ENCODE measurements at places on chromosomes 6 and 20.

GRCh38 chr6:159184559-159184958 is 15.4 kb downstream of the FNDC1 start:
- no peak for DNase-seq

GRCh38 chr6:72689107-72689954 is 67.5 kb downstream of the KCNQ5 start:
- DNase-seq: peak; percentile 64

GRCh38 chr6:89311853-89312531 is 3.1 kb downstream of the GABRR2 start:
- no peak for DNase-seq

- no peak for DNase-seq
These were observed 444.3 kb downstream of the BCKDHB start for GRCh38 chr6:80550748-80551147.

DNA sequence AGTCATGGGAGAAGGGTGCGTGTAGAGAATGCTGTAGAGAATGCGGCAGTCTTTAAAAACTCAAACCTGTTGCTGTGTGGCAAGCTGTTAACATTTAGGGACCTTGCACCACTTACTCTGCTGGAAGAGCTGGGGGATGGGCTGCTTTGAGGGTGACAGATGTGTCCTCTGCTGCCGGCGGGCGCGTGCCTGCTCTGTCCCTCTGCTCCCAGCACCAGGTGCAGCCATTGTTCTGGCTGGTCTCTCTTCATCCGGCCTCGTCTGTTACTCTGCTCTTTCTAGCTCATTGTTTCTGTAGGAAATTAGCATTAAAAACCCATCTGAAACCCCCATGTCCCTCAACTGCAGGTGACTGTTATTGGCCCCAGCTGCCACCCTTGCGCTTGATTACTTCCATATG is 78.5 kb downstream of the CBFA2T2 start:
- peak; percentile 77 for DNase-seq

DNA sequence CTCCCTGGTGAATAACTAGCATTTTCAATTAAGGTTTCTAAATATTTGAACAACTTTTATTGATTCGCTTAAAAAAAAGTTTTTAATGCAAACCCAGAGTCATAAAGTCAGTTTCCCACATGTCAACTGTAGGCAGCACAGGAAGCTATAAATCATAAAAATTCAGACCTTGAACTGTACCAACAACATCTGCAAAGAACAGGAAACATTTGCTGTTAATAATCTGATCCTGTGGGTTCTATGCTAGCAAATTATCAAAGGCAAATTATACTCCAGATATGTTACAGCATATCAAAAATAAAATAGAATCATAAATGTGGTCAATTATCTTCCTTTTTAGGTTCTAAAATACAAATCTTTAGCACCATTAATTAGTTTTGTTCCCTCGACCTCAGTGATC is 16.6 kb upstream of the MAP7 start:
- no peak for DNase-seq

- DNase-seq: no peak
These were observed 1055.1 kb upstream of the GJE1 start for GRCh38 chr6:141077355-141078333.

GRCh38 chr6:53616450-53617357 is 48.9 kb downstream of the KLHL31 start:
- no peak for DNase-seq

DNA sequence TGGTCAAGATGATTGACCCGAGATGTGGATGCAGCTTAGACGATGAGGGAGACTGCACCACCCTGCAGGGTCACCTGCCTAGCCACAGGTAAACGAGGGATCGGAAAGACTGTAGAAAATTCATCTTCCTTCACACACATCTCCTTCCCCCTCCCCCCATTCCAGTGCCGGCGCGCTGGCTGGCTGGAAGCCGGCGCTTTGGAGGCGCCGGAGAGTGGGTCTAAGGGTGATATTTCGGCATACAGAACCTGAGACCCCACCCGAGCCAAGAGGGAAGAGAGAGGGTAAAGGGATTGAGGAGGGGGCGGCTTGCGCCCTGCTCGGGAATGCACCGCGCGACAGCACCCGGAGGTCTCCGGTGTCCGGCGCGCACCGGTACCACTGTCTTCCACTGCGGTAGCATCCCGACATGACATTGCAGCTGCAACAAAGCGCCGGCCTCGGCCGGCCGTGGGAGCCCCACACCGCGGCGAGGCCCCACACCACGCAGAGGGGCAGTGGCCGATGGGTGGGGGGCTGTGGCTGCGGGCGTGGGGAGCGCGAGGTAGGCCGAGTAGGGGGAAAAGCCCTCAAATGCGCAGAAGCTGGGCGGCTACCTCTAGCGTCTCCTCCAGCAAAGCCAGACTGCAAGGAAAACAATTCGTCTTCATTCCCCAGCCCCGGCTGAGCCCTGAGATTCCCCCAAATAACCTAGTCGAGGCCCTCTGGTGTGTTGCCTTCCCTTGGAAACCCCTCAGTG is 984 bp downstream of the TNFRSF21 start:
- peak; percentile 37 for DNase-seq

DNA sequence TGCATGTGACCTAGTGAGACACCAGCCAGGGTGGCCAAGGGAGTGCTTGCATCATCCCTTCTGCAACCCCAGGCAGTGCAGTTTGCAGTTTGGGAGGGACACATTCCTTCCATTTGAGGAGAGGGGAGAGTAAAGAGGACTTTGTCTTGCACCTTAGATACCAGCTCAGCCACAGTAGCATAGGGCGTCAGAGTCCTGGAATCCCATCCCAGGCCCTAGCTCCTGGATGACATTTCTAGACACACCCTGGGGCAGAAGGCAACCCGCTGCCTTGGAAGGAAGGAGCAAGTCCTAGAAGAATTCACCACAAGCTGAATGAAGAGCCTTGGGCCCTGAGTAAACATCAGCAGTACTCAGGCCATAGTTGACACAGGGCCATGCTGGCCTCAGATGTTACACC is 680.4 kb upstream of the IMPG1 start:
- no peak for DNase-seq

DNA sequence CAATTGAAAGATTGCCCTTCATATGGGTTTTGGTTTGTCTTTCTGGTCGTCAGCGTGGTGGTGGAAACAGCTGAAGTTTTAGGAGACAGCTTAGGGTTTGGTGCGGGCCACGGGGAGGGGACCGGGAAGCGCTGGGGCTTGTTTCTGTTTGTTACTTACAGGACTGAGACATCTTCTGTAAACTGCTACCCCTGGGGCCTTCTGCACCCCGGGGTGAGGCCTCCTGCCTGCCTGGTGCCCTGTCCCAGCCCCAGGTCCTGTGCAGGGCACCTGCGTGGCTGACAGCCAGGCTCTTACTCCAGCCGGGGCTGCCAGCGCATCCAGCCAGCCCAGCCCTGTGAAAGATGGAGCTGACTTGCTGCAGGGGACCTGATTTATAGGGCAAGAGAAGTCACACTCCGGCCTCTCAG is 22.8 kb downstream of the NPEPL1 start:
- no peak for DNase-seq

All from GM06990 (cell line).